ENCODE measurements at places on chromosomes 4 and X.

GRCh38 chrX:15815779-15816437 lies 25.6 kb downstream of the ZRSR2 start:
- no peaks in the 10 kb centered on the region for H3K4me1 ChIP-seq
- DNase-seq = no peak
- H3K36me3 ChIP-seq = peaks cover 33% of the 10 kb centered on the region
- no peaks in the 10 kb centered on the region for H3K27me3 ChIP-seq
- H3K27ac ChIP-seq = no peak overlapping the region

DNA sequence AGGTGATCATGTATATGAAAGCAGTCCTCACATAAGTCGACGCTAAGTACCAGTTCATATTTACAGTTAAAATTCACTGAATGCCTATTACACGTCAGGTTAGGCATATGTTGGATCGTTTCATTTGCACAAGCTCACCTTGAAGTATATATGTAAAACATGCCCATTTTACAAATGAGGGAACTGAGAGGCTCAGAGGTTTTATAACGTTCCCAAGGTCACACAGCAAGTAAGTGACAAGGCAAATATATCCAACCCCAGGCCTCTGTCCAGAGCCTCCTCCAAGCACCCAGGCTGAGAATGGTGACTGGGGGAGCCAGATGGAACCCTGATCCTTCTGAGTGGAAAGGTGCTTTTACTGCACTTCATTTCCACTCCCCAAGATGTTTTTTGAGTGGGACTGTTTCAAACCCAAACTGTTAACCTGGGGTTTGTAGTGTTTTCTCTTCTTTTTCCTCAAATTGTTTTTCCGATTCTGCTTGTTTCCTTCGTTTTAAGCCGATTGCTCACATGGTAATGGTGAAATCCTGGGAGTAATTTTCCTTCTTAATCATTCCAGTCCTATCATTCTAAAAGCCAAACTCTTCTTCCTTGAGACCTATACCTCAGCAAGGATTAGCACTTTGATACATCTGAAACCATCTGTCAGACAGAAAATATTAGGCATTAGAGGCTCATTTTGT lies 791 bp downstream of the SMIM20 start:
- no peaks in the 10 kb centered on the region for H3K36me3 ChIP-seq
- no peak for DNase-seq
- no peaks in the 10 kb centered on the region for H3K27me3 ChIP-seq
- H3K4me3 ChIP-seq = peak overlapping the region; percentile 73
- peak overlapping the region; percentile 97 for H3K27ac ChIP-seq
- H3K4me1 ChIP-seq = peaks cover 19% of the 10 kb centered on the region

DNA sequence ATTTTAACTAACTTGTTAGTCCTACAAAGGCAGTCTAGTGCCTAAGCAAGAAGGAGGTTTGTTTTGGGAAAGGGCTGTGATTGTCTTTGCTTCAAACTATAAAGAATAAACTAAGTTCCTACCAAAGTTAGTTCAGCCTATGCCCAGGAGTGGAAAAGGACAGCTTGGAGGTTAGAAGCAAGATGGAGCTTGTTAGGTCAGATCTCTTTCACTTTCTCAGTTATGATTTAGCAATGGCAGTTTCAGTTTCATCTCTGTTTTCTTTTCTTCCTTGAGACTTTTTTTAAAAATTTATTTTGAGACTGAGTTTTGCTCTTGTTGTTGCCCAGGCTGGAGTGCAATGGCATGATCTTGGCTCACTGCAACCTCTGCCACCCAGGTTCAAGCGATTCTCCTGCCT lies 82.9 kb upstream of the NLGN4X start:
- no peaks in the 10 kb centered on the region for H3K27me3 ChIP-seq
- no peaks in the 10 kb centered on the region for H3K4me1 ChIP-seq
- H3K4me3 ChIP-seq = no peak overlapping the region
- H3K27ac ChIP-seq = no peak overlapping the region
- no peaks in the 10 kb centered on the region for H3K36me3 ChIP-seq
- DNase-seq = no peak

GRCh38 chr4:38949411-38950051 lies 81.9 kb downstream of the FAM114A1 start:
- peaks cover 3% of the 10 kb centered on the region for H3K4me1 ChIP-seq
- H3K36me3 ChIP-seq = no peaks in the 10 kb centered on the region
- no peak for DNase-seq

DNA sequence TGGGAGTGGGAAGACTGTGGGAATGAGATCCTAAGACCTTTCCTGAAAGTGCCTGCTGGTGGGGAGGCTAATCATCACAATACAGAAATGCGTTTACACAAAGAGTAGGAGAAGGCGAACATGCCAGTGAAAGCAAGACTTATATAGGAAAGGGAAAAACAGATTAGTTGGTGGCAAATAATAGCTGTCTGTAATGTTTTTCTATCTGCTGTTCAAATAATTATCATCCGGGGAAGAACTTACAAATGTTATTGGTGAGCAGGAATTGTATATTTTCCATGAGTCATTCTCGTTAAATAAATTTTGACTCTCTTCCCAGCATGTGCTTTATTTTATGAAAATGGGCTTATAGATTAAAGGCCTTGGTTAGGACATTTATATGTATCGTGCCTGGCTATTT lies 196.5 kb downstream of the ARHGAP10 start:
- H3K27me3 ChIP-seq = no peaks in the 10 kb centered on the region
- H3K4me3 ChIP-seq = no peak overlapping the region
- peaks cover 12% of the 10 kb centered on the region for H3K4me1 ChIP-seq
- H3K27ac ChIP-seq = no peak overlapping the region
- H3K36me3 ChIP-seq = no peaks in the 10 kb centered on the region

DNA sequence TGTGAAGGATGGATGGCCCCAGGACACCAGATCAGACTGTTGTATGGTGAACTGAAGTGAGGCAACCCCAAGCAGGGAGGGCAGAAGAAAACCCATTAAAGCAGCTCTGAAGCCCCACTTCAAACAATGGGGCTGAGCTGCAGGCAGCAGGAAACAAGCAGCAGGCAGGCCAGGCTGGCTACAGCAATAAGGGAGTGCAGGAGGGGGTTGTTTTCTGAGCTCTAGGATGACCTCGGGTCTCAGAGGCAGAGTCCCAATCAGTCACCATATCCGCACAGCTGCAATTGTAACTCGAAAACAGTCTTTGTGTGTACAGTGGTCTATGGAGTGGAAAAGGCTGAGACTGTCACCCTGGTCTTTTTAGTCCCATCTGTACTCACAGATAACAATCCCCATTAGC lies 90.4 kb downstream of the COL4A6 start:
- no peaks in the 10 kb centered on the region for H3K4me1 ChIP-seq
- no peak overlapping the region for H3K27ac ChIP-seq
- no peak overlapping the region for H3K4me3 ChIP-seq

DNA sequence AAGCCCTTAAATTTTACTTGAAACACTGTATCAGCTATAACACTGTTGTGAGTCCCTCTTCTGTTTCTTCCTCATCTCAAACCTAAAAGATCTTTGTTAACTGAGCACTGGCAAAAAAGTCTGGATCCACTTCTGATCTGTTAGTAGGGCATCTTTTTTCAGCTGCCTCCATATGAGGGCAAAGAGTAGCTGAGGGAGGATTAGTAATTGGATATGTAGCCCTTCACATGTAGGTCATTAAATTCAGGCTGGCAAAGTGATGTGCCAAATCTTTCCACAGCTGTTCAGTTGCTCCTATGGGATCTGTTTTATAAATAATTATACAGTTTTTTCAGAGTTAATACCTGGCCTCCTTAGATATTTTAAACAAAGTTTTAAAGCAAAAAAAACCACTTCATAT lies 1.1 kb upstream of the TRMT10A start:
- H3K4me3 ChIP-seq = peak overlapping the region; percentile 78
- peak overlapping the region; percentile 96 for H3K27ac ChIP-seq
- DNase-seq = peak; percentile 69
- H3K27me3 ChIP-seq = no peaks in the 10 kb centered on the region

DNA sequence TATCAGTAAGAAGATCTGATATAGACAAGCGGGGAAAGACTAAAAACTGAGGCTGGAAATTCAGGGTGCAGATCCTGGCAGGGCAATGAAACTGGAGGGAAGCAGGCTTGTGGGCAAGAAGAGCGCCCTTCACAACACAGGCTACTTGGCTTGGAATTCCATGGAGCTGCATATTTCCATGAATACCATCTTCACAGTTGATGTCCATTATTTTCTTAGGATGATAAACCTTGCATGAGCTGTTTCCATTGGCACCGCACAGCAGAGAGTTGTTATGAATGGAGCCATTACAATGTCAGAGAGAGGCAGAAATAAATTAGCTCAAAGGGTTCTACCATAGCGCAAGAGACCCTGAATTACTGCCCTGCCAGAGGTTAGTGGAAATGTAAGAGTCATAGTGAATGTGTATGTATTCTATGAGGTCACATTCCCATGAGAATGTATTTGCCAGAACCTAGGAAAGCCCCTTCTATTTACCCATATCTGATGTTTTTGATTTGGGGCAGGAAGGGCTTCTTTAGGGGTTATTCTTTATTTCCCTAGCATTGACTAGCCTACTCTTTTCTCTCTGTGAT lies 215.6 kb downstream of the PALLD start:
- peak overlapping the region; percentile 72 for H3K27ac ChIP-seq
- H3K36me3 ChIP-seq = no peaks in the 10 kb centered on the region
- H3K4me1 ChIP-seq = peaks cover 39% of the 10 kb centered on the region
- no peaks in the 10 kb centered on the region for H3K27me3 ChIP-seq
- no peak for DNase-seq
